Lung microvascular endothelial cell (primary cell): ENCODE measurements at places on chromosomes 16 and 17. TPM values are rescaled to one million over a fixed set of nuclear protein-coding genes. Genes with fewer than 3 reads are reported as not detected.
A peak's percentile ranks its signal among the peaks of the same experiment; 100 is the strongest.

GRCh38 chr17:41402161-41402560 lies 4.8 kb upstream of the KRT31 start:
- DNase-seq, result no peak

GRCh38 chr17:43033948-43034881 lies 9.2 kb downstream of the RND2 start:
- DNase-seq, result no peak

- DNase-seq, result peak; percentile 88
Observed at GRCh38 chr16:89319886-89320781, 102.6 kb downstream of the ZNF778 start.

DNA sequence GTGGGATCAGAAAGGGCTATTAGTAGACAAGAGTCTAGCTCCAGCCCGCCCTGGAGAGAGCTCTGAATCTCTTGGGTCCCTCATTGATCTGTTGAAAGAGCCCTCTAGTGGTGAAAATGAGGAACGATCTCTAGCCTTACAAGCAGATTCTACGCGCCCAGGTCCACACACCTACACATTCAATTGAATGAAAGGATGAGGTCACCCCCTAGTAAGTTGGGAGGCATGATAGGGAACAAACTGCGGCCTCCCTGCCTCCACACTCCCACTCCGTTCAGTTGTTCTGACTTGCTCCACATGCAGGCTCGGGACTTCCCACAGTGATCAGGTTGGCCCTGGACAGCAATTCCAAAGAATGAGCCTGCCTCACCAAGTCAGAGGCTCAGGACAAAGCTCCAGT lies 2.9 kb upstream of the CACNG3 start:
- DNase-seq, result peak; percentile 49

GRCh38 chr16:50838165-50838564 lies 96.3 kb downstream of the CYLD start:
- peak; percentile 2 for DNase-seq

DNA sequence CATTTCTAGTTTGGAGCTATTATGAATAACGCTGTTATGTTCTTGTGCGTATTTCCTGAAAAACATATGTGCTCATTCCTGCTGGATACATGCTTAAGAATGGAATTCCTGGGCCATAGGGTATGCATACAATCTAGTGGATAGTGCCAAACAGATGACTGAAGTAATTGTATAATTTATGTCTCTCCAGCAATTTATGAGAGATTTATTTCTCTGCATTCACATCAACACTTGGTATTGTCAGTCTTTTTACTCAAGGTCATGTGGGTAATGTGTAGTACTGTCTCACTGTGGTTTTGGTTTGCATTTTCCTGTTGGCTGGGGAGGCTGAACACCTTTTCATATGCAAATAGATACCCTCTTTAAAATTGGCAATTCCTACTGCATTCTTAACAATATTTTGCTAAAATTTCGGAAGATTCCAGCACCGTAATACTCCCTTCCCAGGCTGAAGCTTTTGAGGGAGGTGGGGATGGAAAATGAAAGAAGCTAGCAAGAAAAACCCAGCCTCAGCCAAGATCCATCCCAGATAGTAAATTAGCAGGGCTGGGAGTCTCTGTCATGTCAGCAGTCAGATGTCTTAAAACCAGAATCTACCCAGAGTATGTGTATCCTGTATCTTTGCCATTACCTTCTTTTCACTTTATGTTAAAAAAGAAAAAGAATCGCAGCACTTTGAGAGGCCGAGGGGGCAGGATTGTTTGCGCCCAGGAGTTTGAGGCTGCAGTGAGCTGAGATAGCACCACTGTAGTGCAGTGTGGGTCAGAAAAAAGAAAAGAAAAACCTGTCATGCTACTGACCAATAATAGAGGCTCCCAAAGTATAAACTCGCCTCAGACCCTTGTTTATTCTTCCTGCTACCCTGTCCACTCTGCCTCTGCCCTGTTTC lies 204.9 kb downstream of the LGALS9B start:
- DNase-seq, result no peak

GRCh38 chr16:56824331-56824730 lies 40.7 kb upstream of the SLC12A3 start:
- no peak for DNase-seq

- no peak for DNase-seq
Observed at GRCh38 chr16:9518051-9518450, 426.6 kb downstream of the HAPSTR1 start.

DNA sequence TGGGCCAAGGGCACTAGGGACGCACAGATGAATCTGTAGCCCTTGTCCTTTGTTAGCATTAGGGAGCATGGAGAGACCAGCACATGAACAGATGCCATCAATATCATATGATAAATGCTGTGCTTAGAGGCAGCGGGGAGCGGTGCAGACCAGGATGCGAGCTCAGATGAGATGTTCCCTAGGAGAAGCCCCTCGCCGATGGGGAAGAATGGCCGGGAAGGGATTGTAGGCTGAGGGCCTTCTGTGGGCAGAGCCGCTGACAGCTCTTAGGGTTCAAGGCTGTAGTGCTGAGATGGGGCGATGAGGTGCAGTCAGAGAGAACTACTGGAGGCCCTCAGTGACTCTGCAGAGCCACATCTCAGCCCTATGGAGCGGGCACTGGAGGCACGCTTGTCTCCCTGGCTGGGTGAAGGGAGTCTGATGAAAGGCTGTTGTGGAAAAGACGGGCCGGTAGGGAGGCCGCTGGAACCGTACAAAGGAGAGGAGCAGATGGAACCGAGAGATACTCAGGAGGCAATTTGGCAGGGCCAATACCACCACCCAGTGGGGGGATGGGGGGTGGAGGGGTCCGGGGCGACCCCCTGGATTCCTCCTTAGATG lies 66.3 kb upstream of the ENDOV start:
- DNase-seq, result no peak

DNA sequence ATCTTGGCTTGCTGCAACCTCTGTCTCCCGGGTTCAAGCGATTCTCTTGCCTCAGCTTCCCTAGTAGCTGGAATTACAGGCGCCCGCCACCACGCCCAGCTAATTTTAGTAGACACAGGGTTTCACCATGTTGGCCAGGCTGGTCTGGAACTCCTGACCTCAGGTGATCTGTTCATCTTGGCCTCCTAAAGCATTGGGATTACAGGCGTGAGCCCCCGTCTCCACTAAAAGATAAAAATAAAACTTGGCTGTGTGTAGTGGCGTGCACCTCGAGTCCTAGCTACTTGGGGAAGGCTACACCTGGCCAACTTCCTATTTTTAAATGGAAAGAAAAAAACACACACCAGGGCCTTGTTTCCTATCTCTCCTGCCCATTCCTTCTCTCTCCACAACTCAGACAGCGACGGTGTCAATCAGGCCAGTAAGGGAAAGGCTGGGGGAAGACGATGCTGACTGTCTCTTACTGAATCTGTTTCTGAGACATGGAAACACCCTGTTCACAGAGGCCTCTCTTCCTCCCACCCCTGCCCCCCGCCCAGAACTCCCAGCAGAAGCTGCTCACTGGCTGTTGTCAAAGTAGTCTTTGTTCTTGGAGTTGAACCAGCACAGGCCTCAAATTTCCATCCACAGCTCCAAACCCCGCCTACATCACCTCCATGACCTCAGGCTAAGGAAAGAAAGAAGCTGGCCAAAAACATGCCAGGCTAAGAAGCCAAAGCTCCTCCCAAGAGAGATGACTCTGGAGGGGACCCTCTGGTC lies 96.6 kb downstream of the NXN start:
- peak; percentile 71 for DNase-seq

GRCh38 chr16:6096931-6097670 lies 999.5 kb upstream of the EEF2KMT start:
- no peak for DNase-seq

Gene NPIPA7
- 0.44 and 0.79 TPM in 2 replicates for total RNA-seq

Gene CCL16
- total RNA-seq, result under 0.01 TPM in 1 of 2 replicates, not detected in the other

GRCh38 chr16:4599037-4599436 lies 15.7 kb downstream of the UBALD1 start:
- DNase-seq, result no peak

Gene KIF2B
- total RNA-seq, result not detected in 2 replicates

Gene TCAP
- under 0.01 and 0.60 TPM in 2 replicates for total RNA-seq

DNA sequence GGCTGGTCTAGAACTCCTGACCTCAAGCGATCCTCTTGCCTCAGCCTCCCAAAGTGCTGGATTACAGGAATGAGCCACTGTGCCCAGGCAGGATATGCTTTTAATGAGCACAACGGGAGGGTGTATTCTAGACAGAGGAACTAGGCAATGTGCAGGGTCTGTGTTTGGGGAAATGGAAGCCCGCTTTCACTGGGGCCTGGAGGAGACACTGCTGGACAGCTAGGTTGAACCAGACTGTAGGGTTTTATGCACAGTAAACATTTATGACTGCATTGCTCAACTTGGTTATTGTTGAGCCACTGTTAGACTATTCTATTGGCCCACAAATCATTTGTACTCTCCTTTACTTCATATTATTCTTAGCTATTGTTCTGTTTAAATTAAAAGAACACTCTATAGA lies 10.2 kb upstream of the SIAH1 start:
- no peak for DNase-seq

DNA sequence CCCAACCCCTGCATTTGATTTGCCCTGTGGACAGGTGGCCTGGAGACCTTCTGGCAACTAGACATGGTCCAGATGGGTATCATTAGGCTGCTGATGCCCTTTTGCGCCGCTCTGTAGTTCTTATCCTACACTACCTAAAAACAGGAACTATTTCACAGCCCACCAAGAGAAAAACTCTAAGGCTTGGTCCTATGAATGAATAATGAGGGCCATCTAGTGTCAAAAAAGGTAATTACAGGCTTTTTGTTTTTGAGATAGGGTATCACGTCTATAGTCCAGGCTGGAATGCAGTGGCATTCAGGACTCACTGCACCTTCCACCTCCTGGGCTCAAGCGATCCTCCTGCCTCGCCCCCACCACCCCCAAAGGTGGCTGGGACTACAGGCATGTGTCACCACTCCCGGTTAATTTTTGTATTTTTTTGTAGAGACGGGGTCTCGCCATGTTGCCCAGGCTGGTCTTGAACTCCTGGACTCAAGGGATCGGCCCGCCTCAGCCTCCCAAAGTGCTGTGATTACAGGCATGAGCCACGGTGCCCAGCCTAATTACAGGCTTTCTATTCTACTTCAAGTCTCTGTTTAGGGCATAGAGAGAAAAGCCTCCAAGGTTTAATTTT lies 20.9 kb downstream of the COIL start:
- peak; percentile 75 for DNase-seq

Gene PRSS53
- total RNA-seq, result 0.40 and 0.44 TPM in 2 replicates

DNA sequence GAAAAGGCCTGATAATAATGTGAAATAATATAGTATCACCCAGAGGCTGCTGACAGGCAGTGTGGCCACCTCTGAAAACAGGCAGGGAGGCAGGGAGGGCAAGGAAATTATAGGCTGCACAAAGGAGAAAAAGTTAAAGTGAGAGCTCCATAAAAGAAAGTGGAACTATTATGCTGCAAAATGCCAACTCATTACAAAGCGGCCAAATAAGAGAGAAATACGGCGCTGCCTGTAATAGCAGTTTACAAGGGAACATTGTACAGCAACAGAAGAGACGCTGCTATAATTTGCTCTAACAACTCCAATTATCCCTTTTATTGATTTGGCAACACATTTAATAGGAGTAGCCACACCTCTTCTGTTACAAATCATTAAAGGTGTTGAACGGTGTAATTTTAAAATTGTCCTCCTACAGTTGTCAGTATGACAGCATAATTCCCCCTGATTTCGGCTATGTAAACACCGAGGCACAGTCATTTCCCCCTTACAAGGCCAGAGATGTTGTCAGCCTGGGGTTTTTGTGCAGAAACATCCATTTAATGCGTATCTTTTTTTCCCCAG lies 120.3 kb downstream of the MRM1 start:
- peak; percentile 33 for DNase-seq

Gene CSF3
- 0.44 TPM in 1 of 2 replicates, not detected in the other for total RNA-seq

DNA sequence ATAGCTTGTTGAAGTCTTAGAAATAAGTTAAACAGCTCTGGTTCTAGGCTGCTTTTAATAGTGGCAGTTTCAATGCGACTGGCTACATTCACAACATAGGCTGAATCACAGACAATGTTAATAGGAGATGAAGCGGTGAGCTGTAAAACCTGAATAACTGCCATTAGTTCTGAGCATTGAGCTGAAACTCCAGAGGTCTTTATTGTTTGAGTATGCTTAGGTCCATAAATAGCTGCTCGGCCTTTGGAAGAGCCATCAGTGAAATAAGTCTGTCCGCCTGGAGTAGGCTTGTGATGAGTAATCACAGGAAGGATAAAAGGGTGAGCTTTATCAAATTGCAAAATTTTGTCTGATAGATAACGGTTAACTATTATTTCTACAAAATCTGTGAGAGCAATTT lies 9.4 kb upstream of the ZNF689 start:
- DNase-seq, result no peak

DNA sequence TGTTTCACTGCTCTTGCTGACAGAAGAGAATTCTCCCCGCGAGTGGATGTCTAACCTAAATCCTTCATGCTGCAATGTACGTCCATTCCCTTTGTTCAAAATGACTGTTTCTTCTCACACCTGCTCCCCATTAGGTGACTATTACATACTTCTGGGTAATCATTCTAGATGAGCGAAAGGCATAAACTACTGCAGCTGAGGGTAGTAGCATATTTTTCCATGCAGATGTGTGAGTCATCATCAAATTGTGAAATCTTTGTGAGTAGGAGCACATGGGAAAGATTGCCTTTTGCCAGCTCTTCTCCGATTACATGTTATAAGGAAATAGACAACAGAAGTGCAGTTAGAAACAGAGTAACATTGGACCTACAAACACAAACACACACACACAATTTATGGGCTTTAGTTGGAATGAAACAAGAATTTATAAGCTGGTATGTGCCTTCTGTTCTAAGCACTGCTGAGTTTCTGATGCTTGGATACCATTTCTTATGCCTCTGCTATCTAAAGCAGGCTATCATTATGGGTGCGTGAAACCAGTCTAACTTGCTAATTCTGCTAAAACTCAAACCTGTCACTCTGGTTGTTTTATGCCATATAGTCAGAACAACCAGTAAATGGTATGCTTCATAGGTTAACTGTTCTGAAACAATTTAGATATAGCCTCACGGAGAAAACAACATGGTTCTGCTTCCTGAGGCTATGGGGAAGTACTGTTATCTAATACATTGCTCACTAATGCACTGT lies 346.9 kb upstream of the PSMD7 start:
- DNase-seq, result no peak

DNA sequence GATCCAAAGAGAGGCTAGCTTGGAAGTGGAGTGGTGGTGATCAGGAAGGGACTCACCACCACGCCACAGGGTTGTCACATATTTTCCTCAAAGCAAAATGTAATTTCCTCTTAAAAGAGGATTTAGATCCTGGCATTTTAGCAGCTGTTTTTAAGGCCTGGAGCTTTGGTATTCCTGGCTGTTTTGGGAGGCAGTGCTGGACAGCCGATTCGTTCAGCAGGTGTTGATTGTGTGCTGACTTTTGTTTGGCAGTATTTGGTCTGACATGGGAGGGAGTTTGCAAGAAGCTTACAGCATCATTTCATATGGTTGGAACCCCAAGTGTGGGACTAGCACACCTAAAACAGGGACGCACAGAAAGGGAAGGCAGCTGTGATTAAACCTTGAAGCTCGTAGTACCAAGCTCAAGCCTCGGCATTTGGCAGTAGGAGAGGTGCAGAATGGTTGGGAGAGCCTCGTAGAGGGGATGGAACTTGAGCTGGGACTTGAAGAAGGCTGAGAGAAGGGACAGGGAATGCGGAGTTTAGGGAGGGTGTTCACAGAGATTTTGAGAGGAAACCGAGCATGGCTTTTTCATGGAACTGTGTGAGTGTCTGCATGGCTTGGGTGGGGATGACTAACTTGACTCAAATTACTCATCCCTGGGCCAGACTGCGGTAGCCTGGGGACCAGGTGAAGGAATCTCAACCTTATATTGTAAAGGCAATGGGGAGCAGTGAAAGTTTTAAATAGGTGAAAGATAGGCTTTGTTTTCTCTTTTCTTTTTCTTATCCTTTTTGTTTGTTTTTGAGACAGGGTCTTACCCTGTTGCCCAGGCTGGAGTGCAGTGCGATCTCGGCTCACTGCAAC lies 52.3 kb downstream of the RPTOR start:
- no peak for DNase-seq
